Stimulated activated CD8-positive, alpha-beta memory T cell treated with anti-CD3 and anti-CD28 coated beads, Interleukin-4, amount 100 ng/mL, for 1 hour (primary cell): ENCODE measurements at places on chromosomes 2 and 18.

DNA sequence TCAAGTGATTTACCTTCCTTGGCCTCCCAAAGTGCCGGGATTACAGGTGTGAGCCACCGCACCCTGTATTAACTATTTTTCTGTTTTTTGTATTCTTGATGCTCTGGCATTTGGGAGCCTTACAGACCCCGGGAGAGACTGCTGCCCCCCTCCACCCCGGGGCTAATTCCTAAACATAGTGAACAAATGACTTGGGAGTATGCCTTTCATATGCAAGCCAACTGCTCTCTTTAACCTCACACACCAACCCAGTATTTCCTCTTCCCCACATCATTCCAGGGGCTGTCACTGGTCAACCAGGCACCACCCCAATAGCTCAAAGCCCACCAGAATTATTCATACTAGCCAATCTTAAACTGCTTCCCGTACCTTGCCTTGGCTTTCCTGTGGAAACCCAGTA is 79.7 kb downstream of the PDK1 start:
- DNase-seq: no peak

GRCh38 chr2:134305109-134305491 is 51.2 kb downstream of the MGAT5 start:
- no peak for DNase-seq

GRCh38 chr18:69957747-69958146 is 10.1 kb upstream of the CD226 start:
- DNase-seq: no peak

DNA sequence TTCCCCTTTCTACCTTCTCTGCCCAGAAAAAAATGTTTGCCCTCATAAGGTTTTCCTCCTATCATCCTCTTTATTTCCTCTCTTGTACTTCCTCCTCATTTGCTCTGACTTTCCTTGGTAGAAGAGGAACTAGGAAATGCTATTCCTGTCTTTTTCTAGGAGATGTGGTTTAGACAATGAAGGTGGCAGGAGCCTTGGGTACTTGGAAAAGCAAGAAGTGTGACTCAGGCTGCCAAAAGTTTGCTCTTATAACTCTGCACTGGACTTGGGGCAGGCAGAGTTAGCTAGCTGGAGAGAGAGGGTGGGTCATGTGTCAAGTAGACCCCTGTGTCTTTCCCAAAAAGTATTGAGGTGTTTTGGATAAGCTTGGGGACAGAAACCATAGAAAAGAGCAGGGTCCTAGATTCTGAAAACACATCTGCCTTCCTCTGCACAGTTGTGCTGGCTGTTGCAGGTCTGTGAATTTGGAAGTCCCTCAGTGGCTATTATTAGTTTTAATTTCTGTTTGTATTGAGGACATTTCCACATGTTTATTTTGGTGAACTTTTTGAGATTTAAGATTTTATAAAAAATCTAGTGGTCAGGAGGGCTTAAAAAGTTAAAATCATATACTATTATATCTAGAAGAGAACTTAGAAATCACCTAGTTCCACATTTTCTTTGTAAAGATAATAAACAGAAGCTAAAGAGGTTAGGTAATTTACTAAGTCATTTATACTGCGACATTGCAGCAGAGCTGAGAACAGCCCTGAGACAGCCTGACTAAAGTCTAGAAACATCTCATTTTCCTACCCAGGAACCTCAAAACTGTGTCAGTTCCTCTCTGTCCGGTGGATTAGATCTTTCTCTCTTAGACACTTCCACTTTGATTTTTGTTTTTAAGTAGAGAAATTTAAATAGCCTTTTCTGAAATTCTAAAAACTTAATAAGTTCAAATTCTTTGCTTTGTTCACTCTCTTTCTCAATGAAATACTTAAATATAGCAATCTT is 16.0 kb downstream of the INSIG2 start:
- no peak for DNase-seq

DNA sequence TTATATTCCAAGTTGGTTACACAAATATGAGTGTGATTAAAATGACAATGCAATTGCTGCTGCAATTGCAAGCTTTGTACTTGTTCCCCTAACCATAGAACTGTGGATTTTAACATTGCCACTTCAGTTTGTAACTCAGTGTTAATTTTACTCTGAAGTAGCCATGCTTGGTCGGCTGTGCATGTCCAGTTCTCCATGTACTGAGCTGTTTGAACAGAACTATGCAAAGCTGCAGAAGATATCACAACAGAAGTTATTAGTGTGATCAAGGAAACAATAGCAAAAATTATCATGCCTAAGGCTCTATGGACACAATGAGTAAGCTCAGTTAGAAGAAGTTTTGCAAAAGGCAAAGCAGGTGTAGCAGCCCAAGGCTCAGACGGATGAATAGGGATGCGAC is 45.3 kb downstream of the CXCR4 start:
- DNase-seq: no peak

- DNase-seq: no peak
Measured at GRCh38 chr18:58336605-58337004, 292.3 kb downstream of the ALPK2 start.

DNA sequence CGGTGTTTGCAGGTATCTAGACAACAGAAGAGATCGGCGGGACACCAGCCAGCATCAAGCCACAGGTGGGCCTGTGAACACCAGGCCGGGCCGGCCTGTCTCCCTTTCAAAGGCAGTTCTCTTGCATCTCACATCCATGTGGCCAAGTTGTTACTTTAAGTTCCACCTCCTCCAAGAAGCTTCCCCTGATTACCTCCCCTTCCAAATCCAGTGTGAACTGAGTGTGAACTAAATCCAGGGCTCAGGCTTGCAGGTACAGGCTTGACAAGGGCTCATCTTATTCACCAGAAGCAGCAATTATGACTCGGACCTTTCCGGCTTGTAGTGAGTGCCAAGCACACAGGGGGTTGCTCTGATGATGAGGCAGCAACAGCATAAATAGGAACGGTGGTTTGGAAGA is 3.9 kb downstream of the CRACDL start:
- no peak for DNase-seq
